A673 (cell line): ENCODE measurements at places on chromosomes 5 and 9. TPM values are rescaled to one million over a fixed set of nuclear protein-coding genes. Genes with fewer than 3 reads are reported as not detected.

NFX1 gene
- 36.3 and 40.0 TPM in 2 replicates for total RNA-seq

SOHLH1 gene
- total RNA-seq: not detected in 2 replicates

ZFAND5 gene
- total RNA-seq: 169 and 194 TPM in 2 replicates

S1PR3 gene
- total RNA-seq: 42.9 and 50.9 TPM in 2 replicates

ADAMTS19 gene
- not detected in 2 replicates for total RNA-seq

ADAMTS2 gene
- total RNA-seq: 0.11 and 0.39 TPM in 2 replicates

SOWAHA gene
- total RNA-seq: not detected in 2 replicates

LVRN gene
- not detected in 2 replicates for total RNA-seq

PCDHB3 gene
- 2.6 and 4.9 TPM in 2 replicates for total RNA-seq
